ENCODE measurements at places on chromosomes 11 and 22.
A peak's percentile ranks its signal among the peaks of the same experiment; 100 is the strongest.

GRCh38 chr22:46448333-46448732 is 89.1 kb downstream of the CELSR1 start:
- DNase-seq: no peak

DNA sequence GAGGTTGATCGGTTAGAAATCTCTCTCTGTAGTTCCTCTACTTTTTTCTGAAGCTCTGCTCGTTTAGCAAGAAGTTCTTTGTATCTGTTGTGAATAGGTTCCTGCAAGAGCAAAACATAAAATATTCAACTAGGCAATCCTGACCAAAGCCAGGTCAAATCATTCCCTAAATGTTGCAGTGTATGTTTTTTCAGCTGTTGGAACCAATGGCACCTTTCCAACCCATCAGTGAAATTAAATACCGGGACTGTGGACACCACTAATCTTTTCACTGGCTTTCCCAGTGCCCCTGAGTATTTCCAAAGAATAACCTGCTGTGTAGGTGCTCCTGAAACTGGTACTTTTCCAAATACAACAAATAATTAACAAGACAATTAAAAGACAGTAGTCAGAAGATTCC is 45.1 kb downstream of the CEP57 start:
- DNase-seq: no peak

- peak; percentile 21 for DNase-seq
Observed at GRCh38 chr22:31526270-31526669, 29.9 kb downstream of the SFI1 start.

- DNase-seq: no peak
Observed at GRCh38 chr11:131393691-131394090, 23.3 kb downstream of the NTM start.

DNA sequence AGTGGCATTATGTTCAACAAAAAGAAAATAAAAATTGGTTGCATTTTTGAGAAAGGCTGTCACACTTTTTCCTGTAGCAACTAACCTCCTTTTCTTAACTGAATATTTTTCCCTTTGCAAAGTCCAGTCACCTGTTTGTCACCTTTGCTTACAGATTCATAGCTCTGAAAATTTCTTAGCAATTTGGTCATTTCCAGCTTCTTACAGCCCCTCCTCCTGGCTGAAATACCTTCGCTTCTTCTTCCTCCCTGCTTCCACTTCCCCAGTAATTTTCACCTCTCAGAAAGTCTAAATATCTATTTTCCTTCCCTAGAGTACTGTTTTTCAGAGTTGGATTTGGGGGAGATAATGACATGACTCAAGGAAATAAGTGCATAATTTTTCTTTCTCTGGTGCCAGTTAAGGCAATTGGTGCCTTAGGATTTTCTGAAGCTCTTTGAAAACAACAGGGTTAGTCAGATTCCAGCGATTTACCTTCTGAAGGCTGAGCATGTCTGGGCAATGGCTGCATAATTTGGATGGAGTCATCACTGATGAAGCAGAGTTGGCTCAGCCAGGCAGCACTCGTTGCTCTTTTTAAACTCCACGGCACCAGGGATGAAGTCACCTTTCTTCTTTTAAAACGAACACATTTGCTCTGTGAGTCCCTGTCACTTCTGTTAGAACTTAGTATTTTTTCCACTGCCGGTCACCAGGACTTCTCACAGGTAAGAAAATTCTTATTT is 62.1 kb upstream of the AMOTL1 start:
- no peak for DNase-seq

- no peak for DNase-seq
Observed at GRCh38 chr22:49365191-49365837, 462.4 kb downstream of the BRD1 start.

DNA sequence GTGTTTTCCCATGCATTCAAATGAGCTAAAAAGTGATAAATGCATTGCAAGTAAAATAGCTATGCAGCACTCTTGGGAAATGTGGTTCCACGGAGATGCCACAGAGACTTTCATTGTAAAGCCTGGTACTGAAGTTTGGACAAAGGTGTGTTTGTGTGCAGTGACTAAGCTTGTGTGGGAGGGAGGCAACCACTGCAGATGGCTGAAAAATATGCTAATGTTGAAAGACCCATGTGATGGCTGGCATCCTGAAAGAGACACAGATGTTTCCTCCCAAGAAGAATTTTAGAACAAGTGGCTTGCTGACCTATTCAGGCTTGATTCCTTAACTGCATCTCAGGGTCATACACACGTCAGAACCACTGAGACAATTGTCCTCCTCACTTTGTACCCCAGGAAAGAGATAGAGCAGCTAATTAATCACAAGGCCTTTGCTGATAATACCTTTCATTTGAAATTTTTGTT is 73.8 kb downstream of the FAM76B start:
- no peak for DNase-seq

GRCh38 chr11:17707830-17708229 is 11.5 kb upstream of the MYOD1 start:
- no peak for DNase-seq

DNA sequence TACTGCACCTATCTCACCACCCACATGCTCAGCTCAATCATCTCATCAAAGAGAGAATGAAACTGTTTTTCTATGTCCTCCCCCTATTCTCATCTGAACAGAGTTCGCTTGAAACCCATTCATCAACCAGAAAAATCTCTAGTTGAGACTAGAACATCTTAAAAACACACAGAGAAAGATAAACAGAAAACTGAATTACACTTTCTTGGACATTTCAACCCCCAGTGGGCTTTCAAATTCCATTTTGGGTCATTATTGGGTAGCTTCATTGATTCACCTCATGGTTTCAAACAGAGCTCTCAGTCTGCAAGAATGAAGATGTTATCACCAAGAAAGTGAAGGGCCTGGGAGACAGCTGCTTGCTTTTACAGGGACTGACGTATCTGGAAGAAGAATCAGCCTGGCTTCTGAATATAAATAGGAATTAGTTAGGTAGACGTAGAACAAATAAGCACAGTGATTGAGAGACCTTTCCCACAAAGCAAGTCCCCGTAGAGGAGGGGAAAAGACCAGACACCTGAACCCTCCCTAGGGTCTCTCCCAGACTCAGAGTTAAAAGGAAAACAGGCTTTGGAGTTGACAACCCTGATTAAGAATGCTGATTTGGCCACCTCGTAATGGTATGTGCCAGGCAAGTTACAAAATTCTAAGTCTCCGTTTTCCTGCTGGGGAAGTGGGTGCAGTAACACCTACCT is 155.7 kb downstream of the BBOX1 start:
- DNase-seq: no peak

DNA sequence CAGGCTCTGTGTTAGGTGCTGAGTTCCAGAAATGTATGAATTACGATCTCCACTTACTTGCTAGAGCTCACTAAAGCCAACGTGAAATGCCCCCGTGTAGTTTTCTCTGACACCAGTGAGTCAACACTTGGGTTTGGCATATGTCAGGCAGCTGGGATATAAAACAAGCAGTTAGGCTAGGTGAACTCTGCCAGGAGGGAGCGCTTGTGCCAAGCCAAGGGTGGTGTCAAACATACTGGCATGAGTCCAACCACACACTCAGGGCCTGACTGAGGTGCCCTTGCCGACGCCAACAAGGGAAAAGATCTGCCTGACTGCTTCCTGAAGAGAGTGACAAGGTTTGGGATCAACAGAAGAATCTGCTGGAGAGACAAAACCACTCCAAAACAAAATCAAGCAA is 167.8 kb upstream of the NARS2 start:
- DNase-seq: no peak

DNA sequence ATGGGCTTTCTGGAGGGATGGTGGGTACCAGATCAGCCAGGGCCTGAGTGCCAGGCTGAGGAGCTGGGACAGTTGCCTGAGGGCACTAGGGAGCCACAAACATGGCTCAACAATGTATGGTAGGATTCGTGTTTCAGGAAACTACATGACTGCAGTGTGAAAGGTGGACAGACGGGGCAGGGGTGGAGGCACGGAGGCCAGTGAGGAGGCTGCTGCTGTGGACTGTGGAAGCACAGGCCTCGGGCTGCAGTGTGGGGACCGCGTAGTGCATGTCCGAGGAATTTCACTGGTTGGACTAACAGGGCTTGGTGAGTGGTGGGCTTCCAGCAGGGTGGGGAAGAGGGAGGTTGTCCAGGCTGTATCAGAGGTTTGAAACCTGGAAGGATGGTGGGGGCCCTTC is 7.8 kb downstream of the P2RY2 start:
- no peak for DNase-seq

DNA sequence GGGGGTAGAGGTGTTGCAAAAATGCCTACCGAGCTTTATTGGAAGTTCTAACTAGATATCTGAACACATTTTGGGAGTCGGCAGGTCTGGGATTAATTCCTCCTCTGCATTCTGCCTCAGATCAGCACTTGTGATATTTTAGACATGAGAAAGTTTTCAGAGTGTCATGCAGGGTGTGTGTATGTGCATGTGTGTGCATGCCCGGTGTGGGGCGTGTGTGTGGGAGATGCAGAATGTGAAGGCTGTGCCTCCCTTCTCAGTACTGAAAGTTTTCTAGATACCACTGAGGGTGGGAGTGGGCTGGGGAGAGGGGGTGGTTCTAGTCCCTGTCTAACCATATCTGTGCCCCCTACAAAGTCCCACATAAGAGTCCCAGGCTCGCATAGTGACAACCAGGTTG is 180.0 kb upstream of the NTM start:
- DNase-seq: no peak

DNA sequence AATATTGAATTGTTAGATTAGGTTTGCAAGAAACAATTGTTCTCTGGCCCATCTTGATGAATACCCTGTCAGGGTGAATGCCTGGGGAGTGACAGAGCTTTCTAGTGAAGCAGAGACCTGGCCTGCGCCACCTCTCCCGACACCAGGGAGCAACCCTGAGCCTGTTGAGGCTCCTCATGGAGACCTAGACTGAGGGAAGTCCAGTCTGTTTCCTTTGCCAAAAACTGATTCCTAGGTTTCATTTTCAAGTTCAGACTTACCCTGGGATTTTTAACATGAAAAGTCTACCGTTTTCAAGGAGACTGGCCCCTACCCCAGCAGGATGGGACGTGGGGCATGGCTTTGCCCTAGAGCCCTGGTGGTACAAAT is 173.7 kb upstream of the SORL1-AS1 start:
- no peak for DNase-seq

DNA sequence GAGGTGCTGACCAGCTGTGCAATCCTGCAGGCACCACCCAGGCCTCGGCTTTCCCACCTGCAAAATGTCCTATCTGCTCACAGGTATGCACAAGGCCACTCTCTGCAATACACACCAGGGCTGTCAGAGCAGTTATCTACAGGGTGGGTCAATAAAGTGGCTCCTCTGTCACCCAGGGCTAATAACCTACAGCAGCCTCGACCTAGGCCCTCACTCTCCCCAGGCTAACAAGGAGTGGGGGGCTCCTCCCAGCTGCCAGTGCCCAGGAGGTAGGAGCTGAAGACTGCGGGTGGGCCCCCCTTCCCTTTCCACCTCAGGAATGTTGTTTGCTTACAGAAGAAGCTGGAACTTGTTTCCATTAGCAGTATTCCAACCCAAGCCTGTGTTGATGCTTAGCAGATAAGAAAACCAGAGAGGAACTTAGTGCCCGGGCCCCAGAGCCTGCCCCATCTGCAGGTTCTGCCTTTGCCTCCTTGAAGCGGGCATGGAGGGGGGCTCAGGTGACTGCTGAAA is 26.8 kb downstream of the MYH9 start:
- no peak for DNase-seq

DNA sequence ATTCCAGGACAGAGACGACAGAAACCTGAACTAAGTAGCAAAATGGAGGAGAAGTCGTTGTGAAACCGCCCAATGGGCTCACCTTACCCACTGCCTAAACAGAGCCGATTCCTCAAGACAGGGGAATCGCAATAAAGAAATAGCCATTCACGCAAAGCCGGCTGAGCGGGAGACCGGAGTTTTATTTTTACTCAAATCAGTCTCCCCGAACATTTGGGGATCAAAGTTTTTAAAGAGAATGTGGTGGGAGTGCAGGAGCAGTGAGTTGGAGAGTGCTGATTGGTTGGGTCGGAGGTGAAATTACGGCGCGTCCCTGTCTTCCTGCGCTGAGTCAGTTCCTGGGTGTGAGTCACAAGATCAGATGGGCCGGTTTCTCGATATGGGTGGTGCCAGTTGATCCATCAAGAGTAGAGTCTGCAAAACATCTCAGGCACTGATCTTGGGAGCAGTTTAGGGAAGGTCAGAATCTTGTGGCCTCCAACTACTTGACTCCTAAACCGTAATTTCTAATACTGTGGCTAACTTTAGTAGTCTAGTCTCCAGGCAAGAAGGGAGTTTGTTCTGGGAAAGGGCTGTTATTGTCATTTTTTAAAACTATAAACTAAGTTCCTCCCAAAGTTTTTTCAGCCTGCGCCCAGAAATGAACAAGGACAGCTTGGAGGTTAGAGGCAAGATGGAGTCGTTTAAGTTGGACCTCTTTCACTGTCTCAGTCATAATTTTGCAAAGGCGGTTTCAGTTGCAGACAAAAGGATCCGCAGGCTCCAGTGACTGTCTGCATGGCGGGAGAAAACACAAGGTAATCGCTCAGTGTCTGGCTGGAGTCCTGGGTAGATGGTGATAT is 34.1 kb downstream of the OR4D9 start:
- DNase-seq: no peak

DNA sequence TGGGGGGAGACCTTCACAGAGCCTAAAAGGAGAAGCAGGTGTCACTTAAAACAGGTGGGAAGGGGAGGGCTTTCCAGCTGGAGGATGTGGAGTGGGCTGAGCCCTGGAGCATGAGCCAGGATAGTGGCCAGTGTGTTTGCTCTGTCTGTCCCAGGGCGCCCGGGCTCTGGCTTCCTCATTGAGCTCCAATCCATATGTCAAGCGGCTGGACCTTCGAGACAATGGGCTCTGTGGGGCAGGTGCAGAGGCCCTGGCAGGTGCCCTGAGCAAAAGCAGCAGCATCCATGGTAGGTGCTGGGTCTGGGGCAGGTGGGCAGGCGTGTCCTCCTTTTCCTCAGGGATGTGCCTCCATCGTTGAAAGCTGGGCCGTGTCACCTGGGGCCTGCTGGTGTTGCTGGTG is 2.0 kb downstream of the LRRC74B start:
- no peak for DNase-seq

DNA sequence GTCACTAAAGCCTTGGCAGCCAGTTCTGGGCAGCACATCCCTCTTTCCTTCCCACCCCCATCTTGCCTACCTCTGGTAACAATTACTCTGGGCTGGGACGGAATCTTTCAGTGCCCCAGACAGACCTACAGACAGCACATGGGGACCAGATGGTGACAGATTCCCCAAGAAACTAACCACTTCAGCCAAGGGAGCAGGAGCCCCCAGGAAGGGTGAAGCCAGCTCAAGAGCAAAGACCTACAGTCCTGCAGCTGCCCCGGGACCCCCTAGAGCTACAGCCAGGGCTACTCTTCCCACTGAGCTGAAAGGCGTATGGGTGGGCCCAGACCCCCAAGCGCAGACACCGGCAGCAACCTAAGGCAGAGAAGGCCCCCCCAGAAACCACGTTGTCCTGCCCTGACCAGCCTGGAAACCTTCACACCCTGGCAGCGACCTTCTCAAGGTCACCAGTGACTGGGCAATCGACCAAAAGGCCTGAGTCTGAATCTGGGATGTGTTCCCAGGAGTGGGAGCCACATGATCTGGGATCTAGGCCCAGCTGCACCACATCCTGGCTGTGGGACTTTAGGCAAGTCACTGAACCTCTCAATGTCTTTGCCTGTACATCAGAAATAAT is 65.8 kb downstream of the LRRC32 start:
- DNase-seq: no peak
